G401 (cell line): ENCODE measurements at places on chromosomes 6 and 20.

DNA sequence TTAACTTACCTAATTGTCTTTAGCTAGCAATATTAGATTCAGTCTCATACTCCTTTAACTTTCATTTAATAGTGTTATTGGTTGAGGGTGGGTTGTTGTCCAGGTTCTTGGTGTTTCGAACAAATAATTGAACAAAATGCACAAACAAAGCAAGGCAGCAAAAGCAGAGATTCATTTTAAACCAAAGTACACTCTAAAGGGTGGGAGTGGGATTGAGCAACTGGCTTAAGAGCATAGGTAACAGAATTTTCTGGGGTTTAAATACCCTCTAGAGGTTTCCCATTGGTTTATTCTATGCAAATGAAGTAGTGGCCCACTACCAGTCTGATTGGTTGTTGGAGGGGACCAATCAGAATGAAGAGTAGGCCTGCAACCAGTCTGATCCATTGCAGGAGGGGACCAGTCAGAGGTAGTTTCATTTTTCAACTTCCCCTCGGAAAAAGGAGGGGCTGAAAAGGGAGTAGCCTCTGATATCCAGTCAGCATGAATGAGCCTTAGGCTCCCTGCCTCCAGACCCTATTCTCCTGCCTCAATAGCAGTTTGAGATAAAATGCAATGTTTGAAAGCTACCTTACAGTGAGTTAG, 26.3 kb upstream of the RAB23 start:
- DNase-seq = no peak

- no peak for DNase-seq
Measured at GRCh38 chr20:22711971-22712755, 127.8 kb upstream of the FOXA2 start.

DNA sequence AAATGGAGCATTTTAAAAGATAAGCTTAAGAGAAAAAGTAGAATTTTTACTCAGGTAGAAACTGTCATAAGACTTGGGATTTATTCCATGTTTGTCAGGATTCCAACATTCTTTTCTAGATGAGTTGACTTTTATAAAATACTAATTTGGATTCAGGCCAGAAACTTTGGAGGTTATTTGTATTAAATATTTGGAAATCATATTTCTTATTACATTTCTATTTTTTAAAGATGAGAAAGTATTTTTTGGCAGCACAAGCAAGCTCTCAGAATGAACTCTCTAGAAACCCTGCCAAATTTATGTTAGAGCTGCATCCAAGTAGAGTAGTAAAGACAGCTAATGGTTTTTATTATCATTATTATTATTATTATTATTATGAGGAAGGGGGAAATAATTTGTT, 1014.9 kb upstream of the GJE1 start:
- DNase-seq = no peak

DNA sequence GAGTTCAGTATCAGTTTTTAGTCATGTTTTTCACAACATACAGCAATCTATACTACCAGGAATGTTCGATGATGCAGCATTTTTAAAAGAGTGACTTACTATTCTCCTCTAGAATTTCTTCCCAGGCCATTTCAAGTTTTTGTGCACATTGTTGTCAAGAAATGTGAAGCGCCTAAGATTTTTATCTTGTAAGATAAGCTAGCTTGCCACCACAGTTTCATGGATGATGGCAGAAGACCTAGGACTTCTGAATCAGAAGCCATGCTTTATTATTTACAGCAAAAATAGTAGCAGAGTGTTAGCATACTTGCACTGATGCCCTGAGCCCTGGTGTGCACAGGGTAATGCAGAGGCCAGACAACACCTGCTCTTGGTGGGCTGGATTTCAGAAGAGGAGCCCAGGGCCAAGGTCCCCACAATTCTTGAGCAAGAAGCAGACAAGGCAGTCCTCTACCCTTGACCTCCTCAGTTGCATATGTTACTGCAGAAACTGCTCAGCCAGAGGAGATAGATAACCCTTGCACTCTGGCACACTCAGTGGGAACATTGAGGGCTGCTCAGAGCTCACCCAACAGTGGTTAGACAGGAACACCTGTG, 99.2 kb downstream of the QKI start:
- no peak for DNase-seq

- DNase-seq = peak; percentile 87
Measured at GRCh38 chr6:157203312-157203744, 120.0 kb downstream of the TMEM242 start.

GRCh38 chr6:38715016-38715689, at the start of gene DNAH8:
Gene DNAH8 (plus strand): TSS chr6:38715311. CDS start chr6:38722810, 7,499 bp downstream.
- DNase-seq = no peak

- no peak for DNase-seq
Measured at GRCh38 chr6:53731866-53732636, 62.8 kb upstream of the LRRC1 start.

- no peak for DNase-seq
Measured at GRCh38 chr6:136037876-136038460, 186.5 kb downstream of the PDE7B start.

DNA sequence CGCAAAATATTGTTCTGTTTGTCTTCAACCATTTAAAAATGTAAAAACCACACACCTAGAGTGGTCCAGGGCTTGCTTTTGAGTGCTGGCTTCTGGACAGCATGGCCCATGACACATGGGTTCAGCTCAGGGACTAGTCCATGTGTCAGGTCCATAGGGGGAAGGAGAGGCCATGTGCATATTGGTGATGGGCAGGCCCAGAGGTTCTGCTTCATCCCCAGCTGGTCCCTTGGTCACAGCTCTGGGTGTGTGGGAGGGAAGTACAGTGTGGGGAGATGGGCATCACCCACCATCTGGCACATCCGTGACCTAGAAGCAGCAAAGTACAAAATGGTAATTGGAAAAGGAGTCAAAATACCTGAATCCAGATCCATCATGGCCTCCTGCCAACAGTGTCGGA, 50.7 kb downstream of the STK35 start:
- DNase-seq = no peak

DNA sequence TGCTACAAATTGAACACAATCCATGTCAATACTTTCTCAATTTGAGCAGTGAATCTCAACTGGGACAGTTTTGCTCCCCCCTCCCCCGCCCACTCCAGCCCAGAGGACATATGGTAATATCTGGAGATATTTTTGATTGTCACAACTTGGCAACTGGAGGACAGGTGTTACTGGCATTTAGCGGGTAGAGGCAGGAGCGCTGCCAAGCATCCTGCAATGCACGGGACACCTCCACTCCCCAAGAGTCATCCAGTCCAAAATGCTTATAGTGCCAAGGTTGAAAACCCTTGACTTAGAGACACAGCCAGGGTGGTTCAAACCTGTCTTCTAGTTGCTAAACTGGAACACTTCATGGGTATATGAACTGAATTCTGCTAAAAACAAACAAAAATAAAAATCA, 26.9 kb upstream of the LRRC1 start:
- DNase-seq = no peak

DNA sequence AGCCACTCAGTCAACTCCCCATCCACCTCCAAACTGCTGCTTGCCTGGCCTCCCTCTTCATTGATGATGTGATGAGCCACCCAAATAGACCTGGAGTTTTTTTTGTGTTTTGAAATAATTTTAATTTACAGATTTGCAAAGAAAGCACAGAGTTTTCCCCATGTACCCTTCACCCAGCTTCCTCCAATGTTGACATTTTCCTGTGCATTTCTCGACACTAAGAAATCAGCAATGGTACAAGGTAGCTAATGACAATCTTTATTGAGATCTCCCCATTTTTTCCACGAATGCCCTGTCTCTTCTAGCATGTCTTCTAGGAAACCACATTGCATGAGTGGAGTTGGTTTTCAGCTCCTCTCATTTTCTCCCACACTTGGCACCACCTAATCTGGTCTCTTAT, 30.1 kb downstream of the PPP1R14C start:
- DNase-seq = no peak

GRCh38 chr6:110400208-110400607, 15.2 kb downstream of the DDO start:
- DNase-seq = no peak

- no peak for DNase-seq
Measured at GRCh38 chr20:64238851-64239387, 16.6 kb upstream of the PCMTD2 start.

DNA sequence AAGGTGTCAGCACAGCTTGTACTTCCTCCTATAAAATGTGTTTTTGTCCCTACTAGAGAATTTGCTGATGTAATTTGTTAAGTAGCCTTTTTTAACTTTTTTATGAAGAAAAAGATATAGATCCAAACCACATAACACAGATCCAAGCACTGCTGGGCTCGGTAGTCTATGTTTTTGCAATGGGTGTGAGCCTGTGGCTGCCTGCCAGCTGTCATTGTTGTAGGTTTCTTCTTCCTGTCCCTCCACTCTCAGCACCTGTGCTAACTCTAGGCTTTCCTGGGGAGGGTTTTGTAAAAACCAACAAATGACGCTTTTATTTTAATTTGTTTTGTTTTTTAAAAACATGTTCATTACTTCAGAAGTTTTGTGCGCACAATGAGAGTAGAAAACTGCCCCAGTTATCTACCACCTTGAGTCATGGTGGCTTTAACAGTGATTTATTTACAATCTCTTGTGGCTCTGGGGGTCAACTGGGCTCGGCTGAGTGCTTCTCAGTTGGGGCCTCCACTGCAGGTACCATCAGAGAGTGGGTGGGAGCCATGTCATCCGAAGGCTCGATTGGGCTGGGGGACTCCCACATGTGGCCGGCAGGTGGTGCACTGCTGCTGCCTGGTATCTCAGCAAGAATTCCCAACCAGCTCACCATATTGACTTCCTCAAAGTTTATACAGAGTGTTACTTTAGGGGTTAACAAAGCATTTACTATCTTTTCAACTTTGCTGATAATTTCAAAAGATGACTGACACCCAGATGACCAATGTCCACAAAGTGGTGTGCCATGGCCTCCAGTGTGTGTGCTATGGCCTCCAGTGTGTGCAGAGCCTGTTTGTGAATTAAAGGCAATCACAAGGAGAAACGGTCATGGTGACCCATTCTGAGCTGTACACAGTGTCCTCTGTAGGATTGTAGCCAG, 3.0 kb upstream of the CCR6 start:
- DNase-seq = no peak

DNA sequence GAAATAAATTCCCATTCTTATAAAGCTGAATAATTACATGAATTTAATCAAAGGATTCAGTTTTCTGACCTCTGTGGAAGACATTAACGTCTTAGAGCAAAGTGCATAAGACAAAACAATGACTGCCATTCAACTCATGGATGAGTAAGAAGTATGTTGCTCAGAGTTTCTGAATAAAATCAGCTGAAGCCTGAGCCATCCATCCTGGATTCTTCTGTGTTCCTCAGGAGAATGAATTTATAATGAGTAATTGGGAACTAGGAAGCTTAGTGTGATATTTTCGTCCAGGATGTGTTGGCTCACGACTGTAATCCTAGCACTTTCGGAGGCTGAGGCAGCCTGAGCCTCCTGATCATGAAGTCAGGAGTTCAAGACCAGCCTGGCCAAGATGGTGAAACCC, 62.8 kb downstream of the PERP start:
- no peak for DNase-seq

DNA sequence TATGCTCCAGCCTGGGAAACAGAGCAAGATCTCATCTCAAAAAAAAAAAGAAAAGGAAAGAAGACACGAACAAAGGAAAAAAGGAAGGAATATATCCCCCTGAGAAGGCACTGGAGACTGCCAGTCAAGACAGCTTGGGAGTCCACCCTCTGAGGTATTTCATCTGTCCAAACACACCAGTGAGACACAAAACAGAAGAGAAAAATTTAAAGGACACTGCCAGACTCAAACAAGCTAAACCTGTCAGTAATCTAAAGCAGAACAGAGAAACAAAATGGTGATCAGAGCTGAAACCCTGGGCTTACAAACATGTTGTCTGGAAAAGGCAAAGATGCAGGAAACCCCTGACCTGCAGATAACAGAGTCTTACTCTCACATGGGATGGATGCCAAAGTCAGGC, 114.9 kb downstream of the DCDC2 start:
- no peak for DNase-seq

DNA sequence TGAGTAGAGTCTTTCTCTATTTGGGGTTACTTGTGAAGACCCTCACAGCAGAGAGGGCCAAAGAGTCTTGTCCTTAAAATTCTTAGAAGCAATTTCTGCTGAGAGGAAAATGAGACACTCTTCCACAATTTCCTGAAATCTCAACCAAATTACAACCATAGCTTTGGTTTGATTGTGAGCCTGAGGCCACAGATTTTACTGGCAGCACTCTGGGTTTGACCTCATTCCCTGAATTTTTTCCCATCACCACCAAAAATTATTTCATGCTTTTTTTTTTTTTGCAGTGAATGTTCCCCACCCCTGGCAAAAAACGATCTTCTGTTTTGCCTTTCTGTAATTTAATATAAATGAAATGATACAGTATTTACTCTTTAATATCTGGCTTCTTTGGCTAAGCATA, 125.5 kb downstream of the THEMIS start:
- DNase-seq = no peak

GRCh38 chr6:13425270-13425873, 62.0 kb downstream of the GFOD1 start:
- DNase-seq = no peak
